Activated T-cell treated with anti-CD3 and anti-CD28 coated beads for 4 hours (primary cell): ENCODE measurements at places on chromosomes 3 and 15.

- no peak for DNase-seq
Measured at GRCh38 chr3:24943961-24944360, 449.3 kb upstream of the THRB start.

DNA sequence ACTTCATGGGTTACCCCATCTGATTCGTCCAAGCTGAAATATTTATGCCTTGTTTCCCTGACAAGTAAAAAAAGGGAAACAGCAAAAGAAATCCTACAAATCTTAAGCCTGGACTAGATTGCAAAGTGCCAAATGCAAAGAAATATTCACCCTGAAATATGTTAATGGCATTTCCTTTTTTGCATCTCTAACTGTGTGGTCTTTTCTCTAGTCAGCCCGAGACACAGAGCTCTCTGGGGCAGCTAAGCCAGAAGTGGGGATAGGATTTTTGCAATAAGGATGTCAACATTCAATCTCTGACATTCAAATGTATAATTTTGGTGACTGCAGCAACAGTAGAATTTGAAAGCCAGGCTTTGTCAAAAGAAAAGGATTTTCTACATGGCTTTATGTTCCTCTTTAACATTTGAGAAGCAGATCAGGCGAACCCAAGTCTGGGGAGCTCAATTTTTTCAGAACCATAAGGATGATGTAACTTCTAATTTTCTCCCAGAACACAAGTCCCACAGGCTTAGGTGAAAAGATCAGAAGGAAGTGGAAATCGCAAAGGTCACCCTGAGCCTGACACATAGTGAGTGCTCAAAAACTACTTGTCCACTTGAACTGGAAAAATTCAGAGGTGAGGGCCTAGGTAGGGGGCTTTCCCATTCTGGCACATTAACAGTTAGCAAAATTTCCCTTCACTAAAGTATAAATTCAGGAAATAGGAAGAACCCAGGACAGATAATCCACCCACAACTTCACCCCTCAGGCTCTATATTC is 28.2 kb upstream of the KCNMB3 start:
- no peak for DNase-seq

DNA sequence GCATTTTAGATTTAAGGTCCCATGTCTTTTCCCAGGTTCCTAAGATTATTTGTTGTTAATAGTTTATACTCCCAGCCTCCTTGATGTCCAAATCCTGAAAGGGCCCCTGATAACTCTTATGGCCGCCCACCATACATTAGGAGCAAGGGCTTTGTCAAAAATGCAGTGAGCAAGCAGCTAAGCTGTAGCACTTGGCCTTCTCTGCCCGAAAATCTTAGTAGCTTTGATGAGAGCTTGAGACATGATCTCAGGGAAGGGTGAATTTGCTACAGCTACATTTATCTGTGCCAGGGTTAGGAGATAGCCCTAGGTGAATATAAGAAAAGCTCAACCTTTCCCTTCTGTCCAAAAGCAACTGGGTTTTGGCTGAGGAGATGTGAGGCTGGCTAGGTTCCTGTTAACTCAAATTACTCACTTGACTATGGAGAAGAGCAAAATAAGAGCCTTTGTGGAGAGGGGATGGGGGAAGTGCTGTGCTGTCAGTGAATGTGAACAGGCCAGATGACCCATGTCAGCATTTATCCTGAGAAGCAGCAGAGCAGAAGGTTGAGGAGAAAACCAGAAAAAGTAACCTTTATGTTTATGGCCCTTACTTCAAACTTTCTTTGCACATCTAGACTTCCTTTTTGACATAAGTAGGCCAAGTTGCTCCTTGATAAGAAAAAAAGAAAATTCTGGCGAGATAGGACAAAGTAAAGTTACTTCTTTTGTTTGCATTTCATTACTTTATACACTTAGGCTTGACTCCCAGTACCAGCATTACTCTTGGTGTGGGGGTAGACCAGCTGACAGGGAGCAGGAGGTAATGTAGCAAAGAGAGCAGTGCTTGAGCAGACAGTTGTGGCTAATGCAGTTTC is 21.1 kb downstream of the MAPK6 start:
- no peak for DNase-seq

DNA sequence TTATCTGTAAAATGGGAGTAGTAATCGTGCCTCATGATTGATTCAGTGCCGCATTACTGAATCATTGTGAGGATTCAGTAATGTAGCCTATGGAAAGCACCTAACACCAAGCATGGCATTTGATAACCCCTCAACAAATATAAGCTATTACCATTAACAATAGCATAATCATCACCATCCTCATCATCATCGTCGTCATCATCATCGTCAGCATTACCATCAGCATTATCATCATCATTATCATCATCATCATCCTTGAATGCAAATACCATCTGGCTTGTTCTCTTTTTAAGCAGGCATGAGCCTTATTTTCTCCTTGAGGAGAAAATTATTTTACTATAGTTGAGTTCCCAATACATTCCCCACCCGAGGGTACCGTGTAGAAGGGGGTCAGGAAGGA is 115.4 kb upstream of the PTPRG start:
- no peak for DNase-seq

- DNase-seq, result no peak
Measured at GRCh38 chr15:52782514-52782913, 7.6 kb downstream of the ONECUT1 start.

DNA sequence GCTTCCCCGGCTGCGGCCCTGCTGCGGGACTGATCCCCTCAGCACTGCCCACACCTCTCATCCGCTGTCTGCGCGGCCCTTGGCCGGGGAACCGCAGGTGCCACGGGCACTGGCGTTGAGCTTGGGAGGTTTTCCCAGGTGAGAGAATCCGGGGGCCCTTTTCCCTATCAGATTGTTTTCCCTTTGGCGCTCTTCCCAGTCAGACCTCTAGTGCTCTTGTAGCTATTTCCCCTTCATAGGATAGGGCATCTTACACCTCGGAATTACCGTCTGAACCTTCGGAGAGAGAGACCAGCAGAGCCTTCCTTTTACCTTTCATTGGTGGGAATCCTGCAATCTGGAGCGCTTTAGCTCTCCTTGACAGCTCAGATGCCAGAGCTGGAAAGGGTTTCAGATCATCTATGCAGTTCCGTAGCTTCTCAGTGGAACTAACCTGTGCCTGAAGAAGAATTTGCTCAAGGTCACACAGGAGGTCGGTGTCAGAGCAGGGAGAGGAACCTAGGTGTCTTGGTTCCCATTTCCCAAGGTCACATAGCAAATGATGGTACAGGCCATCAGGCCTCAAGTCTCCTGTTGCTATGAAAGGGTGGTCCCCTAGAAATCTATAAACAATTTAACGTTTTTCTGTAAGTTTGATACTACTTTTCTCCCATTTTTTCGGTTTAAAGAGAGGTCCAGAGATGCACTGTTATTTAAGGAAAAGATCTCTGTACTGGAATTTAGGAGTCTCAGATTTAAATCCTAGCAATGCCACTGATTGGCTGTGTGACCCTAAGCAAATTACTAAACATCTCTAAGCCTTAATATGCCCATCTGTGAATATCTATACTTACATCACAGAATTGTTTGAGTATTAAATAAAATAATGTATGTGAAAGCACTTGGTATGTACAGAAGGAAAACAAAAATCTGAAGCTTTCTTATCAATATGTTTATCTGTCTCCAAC is 916 bp downstream of the IDH3A start:
- DNase-seq, result no peak
